GF-D8 (cell line): ENCODE measurements at places on chromosomes 4 and X.

- DNase-seq, result peak; percentile 53
Measured at GRCh38 chrX:12975991-12976558, 1.2 kb downstream of the TMSB4X start.

DNA sequence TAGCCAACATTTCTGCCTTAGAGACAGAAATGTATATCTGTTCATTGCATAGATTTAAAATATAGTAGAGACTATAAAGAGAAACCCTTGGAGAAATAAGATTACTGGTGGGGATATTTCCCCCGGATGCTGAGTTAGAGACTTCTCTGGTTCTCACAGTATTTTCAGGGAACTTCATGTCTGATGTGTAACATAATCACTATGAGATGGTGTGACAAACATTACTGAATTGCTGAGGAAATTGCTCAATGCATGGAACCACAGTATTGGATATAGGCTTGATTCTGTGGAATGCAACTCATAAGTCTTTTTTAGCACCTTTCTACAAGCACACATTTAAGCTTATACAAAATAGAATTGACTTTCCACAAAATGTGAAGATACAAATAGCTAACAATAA lies 152.7 kb downstream of the SOWAHB start:
- no peak for DNase-seq

DNA sequence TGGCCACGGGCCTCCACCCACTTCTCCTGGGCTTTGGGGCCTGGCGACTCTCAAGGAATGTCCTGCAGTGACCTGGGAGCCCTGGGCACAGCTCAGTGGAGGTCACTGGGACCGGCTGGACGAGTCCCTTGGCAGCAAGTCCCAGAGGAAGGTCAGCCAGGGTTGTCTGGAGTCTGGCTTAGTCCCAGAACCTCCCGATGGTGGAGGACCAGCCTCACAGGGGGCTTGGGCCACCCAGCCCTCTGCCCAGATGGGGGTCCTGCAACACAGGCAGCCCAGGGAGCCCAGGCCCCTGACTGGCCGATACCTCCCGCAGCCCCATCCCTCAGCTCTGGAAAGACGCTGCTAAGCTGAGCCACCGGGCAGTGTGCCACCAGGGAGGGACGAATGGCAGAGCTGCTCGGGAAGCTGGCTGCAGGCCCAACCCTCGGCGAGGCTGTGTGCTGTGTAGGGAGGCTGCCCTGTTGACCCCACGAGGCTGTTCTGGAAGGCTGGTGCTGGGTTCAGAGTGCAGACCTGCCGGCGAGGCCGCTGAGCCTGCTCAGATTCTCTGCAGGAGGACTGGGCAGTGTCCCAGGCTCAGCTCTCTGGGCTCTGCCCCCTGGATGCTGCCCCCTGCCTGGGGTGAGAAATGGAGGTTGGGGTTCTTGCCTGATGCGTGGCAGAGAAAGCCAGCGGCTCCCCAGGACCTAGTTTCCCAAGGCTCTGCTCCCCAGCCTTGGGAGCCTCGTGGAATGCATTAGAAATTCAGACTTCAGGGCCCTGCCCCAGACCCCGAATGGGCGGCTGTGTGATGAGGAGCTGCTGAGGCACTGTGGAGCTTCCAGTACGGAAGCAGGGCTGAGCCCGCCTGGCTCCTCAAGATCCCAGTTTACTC lies 61.7 kb downstream of the ADRA2C start:
- no peak for DNase-seq

GRCh38 chr4:169142391-169142790 lies 128.4 kb downstream of the SH3RF1 start:
- no peak for DNase-seq
